T-helper 9 cell (primary cell): ENCODE measurements at places on chromosomes 6 and 20.

DNA sequence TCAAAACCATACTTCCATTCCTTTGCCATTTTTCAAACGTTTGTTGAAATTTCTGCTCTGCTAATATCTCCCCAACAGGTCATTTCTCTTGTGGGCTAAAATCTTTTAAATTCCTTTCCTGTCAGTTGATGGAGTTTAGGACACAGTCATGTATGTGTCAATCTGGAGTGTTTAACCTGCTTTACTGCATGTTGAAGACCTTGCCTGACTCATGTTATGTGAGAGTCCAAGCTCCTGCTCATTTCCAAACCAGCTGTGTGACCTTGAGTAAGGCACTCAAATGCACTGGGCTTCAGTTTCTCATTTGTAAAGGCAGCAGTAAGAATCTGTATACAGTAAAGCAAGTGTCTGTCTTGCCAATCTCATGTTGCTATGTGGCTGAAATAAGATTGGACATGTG is 171.9 kb upstream of the SPACA1 start:
- DNase-seq, result no peak

DNA sequence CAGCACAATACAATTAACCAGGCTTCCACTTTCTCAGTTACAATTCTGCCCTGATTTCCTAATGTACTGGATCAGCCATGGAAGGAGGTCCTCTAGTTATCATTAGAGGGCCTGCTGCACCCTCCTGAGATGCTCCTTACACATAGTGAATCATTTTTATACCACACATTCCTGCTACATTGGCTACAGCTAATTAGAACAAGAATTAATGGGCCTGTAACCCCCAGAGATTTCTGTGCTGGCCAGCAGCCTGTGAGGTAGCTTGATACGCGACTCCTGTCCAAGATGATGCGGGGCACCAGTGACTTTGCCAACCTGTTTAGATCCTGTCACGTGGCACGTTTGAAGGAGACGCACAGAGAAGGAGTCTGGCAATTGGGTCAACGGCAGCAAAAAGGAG is 422.8 kb downstream of the EPM2A start:
- DNase-seq, result no peak

- no peak for DNase-seq
These were observed 51.6 kb upstream of the RIN2 start for GRCh38 chr20:19706463-19706862.

DNA sequence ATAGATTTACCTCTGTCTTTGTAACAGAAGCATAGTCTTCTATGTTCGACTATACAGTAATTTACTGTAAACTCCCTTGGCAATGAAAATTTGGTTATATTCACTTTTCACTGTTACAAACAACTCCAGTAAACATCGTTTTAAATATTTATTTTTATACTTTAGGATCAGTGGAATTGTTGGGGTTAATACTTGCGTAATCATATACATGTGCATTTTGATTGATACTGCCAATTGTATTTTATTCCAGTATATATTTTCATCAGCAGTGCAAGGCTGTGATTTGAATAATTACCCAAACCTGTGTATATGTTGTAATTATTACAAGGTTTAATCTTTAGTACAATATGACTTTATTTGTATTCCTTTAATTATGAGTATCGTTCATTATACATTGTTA is 255.7 kb downstream of the ARID1B start:
- DNase-seq, result no peak

DNA sequence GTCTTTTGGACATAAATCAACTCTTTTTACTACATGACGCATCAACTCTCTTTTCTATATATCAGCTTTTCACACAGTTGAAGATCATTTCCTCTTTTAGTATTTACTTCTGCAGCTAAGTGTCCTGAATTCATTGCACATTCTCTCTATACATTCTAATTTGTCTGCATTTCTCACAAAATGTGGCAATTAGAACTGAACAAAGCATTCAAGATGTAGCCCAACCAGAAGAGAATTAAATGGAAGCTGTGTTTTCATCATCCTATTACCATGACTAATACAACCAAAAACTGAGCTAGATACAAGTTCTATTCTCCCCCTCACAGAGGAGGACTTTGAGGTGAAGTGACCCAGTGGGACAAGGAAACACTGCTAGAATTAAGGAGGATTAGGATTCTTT is 86.9 kb downstream of the PLCG1 start:
- no peak for DNase-seq

GRCh38 chr20:41654884-41655283 is 36.7 kb upstream of the CHD6 start:
- no peak for DNase-seq

DNA sequence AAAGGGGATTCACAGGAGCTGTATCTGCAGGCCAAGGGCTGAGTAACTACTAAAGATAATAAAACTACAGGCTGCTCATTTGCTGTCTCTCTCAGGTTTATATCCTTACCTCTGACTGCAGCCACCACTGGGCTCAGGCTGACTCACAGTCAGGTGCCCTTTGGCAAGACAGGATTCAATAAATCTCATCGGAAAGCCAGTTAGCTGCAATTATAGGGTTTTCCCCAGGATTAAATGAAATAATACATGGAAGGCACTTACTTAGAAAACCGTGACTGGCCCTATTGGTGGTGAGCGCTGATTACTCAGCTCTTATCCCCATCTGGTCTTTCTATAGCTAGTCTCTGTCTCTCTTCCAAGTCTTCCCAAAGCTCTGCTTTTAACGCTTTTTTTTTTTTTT is 26.4 kb downstream of the RMND1 start:
- no peak for DNase-seq

GRCh38 chr6:71965404-71965803 is 79.1 kb downstream of the RIMS1 start:
- no peak for DNase-seq

- DNase-seq, result no peak
These were observed 31.7 kb upstream of the ASXL1 start for GRCh38 chr20:32326504-32326845.

GRCh38 chr20:63316502-63316921 is 23.5 kb downstream of the COL20A1 start:
- no peak for DNase-seq

- DNase-seq, result no peak
These were observed 49.7 kb downstream of the TOP1 start for GRCh38 chr20:41078329-41078728.

DNA sequence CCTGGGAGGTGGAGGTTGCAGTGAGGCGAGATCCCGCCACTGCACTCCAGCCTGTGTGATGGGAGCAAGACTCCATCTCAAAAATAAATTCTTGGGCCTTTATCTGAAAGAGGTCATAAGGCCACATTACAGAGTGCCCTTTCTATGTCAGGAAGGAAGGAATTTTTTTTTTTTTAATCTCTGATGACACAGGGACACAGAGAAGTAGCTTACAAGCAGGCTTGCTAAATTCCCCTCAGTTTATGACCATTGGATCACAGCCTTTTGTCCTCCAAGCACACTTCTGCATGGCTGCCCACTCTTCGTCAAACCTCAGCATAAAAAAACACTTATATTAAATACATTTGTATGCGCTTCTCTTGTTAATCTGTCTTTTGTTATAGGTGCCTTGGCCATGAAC is 7.5 kb upstream of the IFNGR1 start:
- DNase-seq, result no peak

GRCh38 chr20:11585752-11586352 is 331.8 kb upstream of the BTBD3 start:
- DNase-seq, result no peak

- DNase-seq, result no peak
These were observed 136.4 kb downstream of the OR2B2 start for GRCh38 chr6:27775796-27776184.

DNA sequence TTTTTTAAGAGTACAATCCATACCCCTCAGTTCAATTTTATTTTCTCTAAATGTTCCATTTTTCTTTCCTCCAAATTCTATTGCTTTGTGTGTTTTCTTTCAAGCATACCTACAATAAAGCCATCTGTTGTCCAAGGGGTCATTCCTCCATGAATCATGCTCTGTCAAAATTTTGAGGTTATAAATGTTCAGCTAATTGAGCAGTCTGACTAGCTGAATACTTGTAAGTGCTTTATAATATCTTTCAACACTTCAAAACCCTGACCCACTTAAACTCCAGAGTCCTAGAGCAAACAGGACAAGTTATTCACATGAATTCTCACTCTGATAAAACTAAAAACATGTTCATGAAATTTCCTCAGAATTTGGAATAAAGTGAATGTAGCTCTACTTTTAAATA is 33.4 kb upstream of the EYA4 start:
- no peak for DNase-seq

DNA sequence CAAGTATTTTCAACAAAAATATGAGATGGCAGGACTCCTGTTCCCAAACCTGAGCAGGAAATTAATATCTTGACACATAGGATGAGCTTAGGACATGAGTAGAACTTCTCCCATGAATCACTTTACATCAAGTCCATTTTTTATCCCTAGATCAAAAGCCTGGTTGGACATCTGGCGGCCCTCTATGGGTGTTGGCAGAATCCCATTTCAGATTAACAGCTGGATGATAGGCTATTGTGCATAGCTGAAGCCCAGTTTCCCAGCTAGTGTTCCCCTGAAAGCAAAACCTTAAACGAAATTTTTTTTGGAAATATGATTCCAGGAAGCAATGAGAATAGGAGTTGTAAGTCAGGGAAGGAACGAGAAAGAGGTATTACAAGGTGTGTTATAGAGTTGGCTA is 449.4 kb upstream of the CHD6 start:
- no peak for DNase-seq

- no peak for DNase-seq
These were observed 81.4 kb downstream of the DLL1 start for GRCh38 chr6:170209354-170210025.

- DNase-seq, result no peak
These were observed 53.2 kb downstream of the MRAP2 start for GRCh38 chr6:84086545-84087429.

DNA sequence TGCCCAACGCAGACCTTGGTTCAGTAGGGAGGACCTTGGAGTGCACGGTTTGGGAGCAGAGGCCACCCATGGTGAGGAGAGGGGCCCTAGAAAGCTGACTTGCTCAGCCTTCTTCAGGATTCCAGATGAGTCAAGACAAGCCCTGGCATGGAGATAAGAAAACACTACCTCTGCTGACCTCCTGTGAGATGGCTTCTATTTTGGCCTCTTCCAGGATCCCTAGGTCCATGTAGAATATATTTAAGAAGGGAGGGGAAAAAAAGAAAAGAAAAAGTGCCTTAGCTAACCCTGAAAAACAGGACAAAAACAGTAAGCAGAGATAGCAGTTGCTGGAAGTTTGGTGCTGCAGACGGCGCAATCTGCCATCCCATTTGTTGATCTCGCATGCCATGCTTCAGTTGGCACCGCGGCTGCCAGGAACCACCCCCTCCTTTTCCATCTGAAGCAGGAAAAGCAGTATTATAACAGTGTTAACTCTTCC is 100.0 kb downstream of the ARMC2 start:
- no peak for DNase-seq
